ENCODE measurements at places on chromosomes 16 and 17.

DNA sequence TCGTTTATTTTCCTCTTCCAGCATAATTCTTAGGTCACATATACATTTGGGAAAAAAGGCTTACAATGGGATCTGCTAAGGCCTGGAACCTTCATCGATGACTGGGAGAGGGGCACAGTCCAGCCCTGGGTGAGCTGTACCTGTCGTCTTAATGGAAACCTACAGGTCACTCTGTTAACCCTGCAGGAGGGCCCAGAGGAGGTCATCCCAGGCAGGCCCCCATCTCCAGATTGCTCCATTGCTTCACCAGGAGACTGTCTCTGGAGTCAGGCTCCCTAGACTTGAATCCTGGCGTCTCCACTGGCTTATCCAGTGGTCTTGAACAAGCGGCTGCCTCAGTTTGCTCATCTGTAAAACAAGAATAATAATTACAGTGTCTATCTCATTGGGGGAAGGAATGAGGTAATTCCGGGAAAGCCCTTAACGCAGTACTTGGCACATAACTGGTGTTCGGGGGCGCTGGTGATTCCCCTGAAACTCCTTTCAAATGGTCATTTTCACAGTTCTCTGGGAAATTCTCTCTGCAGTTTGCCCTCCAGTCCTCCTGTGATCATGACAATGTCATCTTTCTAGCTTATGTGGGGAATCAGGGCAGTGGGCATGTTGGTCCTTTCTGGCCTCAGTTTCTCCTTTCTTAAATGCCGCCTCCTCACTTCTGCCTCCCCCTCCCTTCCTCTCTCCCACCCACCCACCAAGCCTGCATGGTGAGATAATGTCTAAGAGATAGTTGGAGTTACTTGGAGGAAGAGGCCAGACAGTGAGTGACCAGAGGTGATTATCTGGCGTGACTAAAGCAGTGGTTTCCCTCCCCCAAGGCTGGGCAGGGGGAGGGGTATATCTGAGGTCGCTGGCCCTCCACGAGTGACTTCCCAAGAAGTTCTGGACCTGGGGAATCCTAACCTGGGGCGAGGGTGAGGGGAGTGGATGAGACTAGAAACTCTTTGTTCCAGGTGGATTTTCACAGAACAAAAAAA, 31.3 kb upstream of the TAC4 start:
- no peak for DNase-seq

DNA sequence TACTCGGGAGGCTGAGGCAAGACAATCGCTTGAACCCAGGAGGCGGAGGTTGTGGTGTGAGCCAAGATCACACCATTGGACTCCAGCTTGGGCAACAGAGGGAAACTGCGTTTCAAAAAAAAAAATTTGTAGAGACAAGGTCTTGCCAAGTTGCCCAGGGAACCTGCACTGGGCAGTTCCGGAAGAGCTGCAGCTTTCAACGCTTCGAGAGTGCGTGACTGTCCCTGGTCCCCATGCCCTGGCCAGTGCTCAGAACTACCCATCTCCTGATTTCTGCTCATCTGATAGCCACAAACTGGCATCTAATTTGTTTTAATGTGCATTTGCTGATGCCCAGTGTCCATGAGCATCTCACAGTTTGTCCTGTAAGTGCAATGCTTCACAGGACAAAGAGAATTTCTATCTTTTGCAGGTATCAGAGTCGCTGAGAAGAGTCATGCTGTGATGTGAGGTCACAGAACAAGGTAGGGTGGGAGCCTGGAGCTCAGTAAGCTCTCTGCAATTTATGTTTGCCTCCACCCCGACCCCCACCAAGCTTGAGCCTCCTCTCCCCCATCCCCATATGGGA, 3.9 kb downstream of the ACTG1 start:
- DNase-seq = no peak

GRCh38 chr16:381012-381788, 578 bp downstream of the PGAP6 start:
- no peak for DNase-seq

DNA sequence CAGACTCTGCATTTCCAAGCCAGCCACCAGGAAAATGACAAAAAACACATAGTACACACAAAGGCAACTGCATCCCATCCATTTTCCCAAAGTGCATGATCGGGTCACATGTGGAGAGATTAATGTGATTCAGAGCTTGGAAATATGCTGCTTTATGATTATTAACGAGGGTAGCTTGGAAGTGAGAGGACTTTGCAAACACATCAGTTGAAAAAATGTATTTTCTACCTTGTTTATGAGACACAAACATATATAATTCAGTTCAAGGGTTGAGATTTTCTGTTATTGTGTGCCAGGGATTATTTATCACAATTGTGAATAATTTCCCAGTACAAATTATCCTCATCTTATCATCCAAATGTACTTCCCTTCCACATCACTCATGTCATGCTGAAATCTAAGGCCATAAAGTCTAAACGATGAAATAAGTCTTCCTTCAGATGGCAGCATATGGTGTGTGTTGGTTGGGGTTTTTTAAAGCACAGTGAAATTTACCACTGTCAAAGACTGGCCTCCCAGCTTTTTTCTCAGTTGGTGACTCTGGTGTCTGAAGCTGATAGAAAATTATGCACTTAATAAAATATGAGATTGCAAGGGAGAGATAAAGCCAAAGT, 104.7 kb upstream of the ADAMTS18 start:
- DNase-seq = no peak

DNA sequence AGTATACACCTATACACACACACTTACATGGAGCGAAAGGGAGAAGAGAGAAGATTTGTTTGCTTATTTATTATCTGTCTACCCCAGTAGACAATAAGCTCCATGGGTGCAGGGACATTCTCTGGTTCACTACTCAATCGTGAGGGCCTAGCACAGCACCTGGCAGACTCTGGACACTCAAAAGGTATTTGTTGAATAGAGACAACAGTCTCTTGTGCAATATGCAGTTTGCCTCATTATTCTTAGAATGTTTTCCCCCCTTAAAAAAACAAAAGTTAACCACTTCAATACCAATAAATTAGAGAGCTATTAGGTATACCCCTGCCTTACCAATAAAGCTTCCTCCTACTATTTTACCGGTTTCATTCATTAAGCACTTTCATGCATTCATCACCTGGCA, 2.0 kb downstream of the AKAP10 start:
- no peak for DNase-seq

DNA sequence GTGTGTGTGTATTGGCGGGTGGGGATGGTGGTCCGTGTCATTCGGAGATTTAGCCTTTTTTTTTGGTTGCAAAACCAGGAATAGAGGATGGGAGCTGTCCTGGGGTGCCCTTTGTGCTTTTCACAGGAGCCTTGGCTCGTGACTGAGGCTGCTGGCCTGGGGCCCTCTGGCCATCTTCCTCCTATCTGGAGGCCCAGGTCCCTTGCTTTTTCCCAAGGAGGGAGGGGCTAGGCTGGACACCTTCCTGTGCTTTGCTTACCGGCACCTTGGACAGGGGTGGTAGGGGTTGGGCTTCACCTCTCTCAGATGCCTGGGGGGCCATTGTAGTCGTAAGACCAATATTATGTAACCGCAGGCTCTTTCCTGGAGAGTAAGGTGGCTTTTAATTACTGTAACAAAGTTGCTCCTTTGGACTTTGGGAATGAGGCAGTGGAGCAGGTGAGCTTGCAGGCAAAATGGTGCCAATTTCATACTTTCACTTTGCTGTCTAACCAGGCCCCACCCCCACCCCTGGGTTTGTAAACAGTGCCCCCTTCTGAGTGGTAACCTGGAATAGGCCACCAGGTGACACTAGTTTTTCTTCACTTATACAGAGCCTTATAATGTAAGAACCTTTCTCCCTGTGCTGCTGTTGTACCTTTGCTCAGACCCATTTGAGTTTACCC, 1.2 kb downstream of the DYNLL2 start:
- no peak for DNase-seq

All from stimulated activated CD4-positive, alpha-beta T cell treated with anti-CD3 and anti-CD28 coated beads, TNF-alpha, amount 100 ng/mL, for 1 hour (primary cell).